ENCODE measurements at places on chromosomes 13 and 19.
A peak's percentile ranks its signal among the peaks of the same experiment; 100 is the strongest.

DNA sequence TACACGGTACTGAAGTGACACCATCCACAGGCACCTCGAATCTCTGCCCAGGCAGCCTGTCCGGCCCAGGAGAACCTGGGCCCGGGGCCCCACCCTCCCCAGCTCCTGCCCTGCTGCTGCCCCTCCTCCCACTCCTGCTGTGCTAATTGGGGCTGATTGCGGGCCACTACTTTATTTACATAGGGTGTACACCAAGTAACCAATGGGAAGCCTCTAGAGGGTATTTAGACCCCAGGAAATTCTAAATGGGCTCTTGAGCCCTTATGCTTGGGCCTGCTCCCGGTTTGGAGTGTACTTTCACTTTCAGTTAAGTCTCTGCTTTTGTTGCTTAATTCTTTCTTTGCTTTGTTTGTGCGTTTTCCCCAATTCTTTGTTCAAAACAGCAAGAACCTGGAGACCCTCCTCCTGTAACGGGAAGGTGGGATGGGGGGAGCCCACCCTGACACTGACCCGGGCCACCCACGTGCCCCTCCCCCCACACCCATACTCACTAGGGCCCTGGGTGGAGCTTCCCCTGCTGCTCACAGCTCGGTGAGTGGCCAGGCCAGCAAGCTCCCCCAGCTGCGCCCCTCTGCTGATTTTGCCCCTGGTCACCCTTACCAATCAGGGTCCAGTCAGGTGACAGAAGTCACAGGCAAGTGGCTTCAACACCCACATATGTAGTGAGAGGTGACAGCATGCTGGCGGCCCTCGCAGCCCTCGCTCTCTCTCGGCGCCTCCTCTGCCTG lies 9.4 kb downstream of the SCGB2B2 start:
- peak; percentile 16 for DNase-seq

DNA sequence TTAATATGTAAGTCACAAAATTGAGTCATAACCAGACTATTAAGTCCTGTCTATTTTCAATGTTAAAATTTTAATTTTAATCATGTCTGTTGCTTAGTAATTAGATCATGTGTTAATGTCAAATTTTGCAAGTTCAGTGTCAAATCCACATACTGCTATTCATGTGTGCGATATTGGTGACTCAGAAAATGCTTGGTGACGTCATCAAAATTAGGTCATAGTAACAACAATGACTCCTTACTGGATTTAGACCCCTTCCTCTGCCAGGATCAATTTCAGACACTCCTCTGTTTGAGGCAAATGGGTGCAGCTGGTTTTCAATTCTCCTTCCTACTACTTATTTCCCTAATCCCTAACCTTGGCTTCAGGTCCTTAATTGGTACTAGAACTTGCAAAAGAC lies 1394.3 kb upstream of the SLC10A2 start:
- no peak for DNase-seq

GRCh38 chr19:55676889-55677505 lies 2.0 kb downstream of the EPN1 start:
- DNase-seq: no peak

DNA sequence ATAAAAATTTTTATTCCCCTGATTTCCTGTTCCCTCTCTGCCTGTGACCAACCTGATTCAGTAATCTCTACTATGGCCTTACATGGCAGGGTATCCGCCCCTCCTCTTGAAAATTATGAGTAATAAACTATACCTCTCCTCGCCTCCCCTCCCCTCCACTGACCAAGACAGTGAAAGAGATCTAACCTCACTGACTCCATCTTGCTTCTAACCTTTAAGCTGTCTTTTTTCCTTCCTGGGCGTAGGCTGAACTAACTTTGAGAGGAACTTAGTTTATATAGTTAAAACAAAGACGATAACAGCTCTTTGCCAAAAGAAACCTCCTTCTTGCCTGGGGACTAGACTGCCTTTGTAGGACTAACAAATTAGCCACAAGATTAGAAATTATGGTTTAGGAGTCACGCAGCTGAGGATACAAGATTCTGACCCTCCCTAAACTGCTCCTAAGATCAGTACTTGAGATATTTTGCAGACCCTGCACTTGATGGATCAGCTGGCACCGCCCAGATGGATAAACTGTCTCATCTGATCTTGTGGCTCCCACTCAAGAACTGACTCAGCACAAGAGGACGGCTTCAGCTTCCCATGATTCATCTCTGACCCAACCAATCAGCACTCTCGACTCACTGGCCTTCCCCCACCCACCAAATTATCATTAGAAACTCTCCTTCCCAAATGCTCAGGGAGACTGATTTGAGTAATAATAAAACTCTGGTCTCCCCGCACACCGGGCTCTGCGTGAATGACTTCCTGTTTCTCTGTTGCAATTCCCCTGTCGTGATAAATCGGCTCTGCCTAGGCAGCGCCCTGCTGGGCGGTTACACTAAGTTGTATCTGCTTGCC lies 187.1 kb downstream of the TDRD3 start:
- DNase-seq: peak; percentile 93

DNA sequence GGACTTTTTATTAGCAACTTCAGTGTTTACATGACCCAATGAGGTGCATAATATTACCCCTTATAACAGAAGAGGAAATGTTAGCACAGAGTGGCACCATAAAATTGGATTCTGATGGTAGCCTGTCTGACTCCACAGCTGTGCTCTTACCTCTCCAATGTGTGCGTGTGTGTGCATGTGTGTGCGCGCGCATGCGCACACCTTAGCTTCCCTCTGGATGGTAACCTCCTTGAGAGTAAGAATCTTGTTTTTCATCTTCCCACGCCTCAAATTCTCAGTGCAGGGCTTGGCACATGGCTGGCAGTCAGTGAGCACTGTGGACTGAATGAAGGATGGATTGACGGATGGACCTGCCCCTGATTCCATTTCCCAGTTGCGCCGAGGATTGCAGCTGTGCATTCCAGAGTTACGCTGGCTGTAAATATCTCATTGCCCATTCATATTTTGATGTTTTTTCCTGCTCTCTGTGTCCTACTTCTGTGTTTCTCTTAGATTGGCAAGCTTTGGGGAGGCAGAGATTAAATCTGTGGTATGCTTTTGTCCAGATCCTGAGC lies 99.2 kb upstream of the WASF3 start:
- no peak for DNase-seq

- no peak for DNase-seq
Measured at GRCh38 chr13:50090211-50090610, 75.0 kb downstream of the KCNRG start.

DNA sequence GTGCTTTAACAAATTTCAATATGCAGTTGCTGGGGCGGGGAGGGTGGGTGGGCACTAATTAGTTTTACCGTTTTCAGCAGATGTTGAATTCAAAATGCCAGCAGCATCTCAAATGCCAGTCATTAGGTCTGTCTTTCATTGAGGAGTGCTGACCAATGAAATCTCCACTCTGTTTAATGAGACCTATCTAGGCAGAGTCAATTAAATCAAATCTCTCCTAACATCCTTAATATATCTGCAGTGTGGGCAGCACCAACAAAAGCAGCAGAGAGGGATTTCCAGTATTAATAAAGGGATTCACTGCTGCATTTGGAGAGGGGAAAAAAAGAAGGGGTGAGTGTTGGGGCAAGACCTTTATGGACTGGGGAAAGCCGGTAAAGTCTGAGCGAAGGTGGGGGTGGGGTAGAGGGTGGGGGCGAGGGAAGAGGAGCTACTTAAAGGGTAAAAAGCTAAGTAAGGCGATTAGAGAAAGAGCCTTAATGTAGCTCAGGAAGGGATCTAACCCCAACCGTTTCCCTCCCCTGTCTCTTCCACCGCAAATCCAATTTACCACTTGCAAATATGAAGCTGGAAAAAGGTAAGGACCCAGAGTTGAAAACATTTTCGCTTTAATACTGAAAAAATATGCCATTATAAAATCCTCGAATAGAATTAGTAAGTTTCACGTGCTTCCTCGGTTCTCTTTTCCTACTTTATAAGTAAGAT lies 4.5 kb downstream of the SLITRK1 start:
- DNase-seq: no peak

DNA sequence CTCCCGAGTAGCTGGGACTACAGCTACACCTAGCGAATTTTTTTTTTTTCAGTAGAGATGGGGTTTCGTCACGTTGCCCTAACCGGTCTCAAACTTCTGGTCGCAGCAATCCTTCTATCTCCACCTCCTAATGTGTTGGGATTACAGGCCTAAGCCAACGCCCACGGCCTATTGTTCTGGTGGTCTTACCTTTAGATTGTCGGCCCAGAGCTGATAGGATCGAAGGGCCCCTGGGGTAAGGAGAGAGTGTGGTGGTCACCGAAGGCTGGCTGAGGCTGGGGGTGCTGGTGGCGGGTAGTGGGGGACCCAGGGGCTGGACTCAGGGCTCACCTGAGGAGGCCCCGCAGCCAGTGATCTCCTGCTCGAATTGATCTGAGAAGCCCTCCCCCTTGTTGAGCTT lies 7.0 kb downstream of the CRB3 start:
- no peak for DNase-seq

- no peak for DNase-seq
Measured at GRCh38 chr13:31786011-31786410, 46.7 kb downstream of the RXFP2 start.

DNA sequence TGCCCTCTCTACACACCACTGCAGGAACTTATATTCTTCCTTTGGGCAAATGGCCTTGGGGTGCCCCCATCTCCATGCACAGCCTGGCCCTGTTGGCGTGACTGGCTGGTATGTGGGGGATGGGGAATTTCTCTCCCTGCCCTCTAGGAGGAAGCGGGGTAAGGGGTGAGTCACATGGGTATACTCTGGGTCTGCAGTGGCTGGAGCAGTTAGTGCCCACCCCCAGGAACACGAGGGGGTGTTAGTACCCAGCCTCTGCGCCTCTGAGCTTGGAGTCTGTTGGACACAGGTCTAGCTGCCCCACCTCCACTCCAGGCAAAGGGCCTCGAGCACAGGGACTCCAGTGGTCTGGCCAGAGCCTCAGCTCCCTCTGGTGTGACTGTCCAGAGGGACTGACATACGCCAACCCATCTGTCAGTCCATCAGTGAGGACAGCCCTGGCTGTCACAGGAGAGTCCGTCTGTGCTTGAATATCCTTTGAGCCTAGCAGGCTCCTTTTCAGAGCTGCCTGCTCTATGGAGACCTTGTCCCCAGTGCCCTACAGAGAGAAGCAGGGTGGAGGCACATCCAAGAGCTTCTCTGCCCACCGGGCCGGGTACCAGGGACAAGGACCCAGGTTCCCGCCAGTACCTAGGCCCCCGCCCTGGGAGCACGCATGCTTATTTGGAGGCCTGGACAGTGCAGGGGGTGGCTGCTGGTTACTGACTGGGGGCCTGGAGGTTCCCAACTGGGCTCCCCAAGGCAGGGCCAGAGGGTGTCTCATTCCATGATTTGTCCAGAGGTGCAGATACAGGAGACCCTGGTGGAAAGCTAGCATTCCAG lies 66.6 kb downstream of the CHST8 start:
- DNase-seq: no peak

- no peak for DNase-seq
Measured at GRCh38 chr13:99285432-99286182, 21.6 kb downstream of the GPR183 start.

GRCh38 chr19:17562561-17562960 lies 7.1 kb downstream of the COLGALT1 start:
- no peak for DNase-seq

DNA sequence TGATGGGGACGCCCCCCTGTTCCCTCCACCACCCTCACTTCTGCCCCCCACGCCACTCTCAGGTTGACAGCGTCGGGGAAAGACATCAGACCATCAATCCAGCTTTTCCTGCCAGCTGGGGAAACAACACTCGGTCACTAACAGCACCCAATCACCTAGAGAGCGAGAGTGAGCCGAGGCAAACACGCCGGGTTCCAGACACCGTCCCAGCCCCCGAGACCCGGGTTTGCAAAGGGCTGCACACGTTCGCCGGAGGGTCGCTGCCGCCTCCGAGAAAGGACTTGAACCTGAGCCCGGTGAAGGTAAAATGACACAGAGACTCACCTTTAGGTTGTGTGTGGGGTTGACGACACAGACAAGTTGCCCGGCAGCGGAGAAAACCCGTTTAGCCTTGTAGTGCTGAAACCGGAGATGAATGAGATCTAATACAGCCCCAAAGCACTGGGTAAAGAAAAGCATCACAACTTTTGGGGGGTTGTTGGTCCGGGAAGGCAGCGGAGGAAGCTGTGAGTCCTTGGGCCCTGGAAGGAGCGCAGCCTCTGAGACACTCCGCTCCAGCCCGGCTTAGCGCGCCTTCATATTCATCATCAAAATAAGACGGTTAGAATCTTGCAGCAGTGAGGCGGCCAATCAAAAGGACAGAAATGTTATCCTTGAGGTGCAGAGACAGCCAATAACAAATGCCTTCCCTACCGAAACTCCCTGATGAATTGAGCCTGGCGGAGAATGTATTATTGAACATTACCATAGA lies at the start of gene SIAH3:
Gene SIAH3, minus strand, starts transcription at position 583 of the 751 bp plus-strand sequence. Its CDS starts 124 bp downstream, at position 459.
- peak; percentile 89 for DNase-seq

DNA sequence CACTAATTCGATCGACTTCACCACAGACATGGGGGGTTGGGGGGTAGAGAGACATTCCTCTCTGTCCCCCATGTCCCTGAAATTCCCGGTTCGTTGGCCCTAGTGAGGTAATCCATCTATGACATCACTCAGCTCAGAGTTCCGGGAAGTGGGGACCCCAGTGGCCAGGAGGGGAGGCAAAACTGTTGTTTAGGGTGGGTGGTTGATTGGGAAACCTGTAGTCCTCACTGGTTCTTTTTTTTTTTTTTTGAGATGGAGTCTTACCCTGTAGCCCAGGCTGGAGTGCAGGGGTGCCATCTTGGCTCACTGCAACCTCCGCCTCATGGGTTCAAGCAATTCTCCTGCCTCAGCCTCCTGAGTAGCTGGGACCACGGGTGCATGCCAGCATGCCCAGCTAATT lies at the start of gene ARRDC5:
Gene ARRDC5, minus strand, starts transcription at position 101 of the 400 bp plus-strand sequence. Its CDS starts 71 bp downstream, at position 30.
- no peak for DNase-seq

DNA sequence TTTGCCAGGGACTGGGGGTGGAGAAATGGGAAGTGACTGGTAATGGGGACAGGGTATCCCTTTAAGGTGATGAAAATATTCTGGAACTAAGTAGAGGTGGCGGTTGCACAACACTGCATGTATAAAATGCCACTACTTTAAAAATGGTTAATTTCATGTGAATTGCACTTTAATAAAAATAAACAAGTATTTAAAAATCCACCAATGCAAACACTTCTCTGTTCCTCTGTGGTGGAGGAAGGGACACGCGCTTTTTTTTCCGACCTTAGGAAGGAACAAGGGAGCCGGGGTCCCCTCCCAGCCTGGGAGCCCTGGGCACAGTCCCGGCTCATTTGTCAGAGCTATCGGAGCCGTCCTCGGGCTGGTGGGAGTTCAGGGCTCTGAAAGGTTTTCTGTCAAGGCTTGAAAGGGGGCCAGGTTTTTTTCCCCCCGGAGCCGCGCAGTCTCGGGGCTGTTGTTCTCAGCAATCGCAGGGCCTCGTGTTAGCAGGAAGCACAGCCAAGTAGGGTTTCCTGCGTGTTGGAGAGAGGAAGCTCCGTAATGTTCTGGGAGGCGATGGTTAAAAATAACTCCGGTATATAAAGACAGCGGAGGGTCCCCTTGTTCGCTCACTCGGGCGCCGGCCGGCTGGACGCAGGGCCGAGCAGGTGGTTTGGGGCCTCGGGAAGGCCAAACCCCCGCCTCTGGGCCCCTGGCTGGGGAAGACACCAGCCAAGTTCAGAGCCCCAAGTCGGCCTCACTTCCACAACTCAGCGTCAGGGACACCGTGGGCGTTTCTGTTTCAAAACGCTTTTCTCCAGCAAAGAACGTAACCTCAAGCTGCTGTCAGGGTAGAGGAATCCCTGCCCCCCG lies 41.2 kb upstream of the KLF2 start:
- peak; percentile 48 for DNase-seq

- DNase-seq: peak; percentile 73
Measured at GRCh38 chr13:78241278-78241919, 322.8 kb upstream of the EDNRB start.

- no peak for DNase-seq
Measured at GRCh38 chr19:17340871-17341357, 3.6 kb downstream of the GTPBP3 start.
